Thyroid gland (tissue), 4 donors: ENCODE measurements at places on chromosomes 3 and 15. TPM values are rescaled to one million over a fixed set of nuclear protein-coding genes. Genes with fewer than 3 reads are reported as not detected.

Gene RASL12
- 12.5 TPM for total RNA-seq

Gene CYP8B1
- total RNA-seq, result not detected

Gene REC114
- total RNA-seq, result not detected

Gene C3orf85
- total RNA-seq, result not detected

Gene TRIM42
- not detected for total RNA-seq

Gene ITPKA
- total RNA-seq, result 0.83 TPM

Gene ILDR1
- 4.3 TPM for total RNA-seq

Gene ROBO2
- total RNA-seq, result 1.5 TPM

Gene KCNAB1
- total RNA-seq, result 26.1 TPM

Gene CCDC9B
- 126 TPM for total RNA-seq

Gene GPR160
- total RNA-seq, result 10.5 TPM

Gene CIDEC
- 3.8 TPM for total RNA-seq

Gene TAGLN3
- 0.22 TPM for total RNA-seq

Gene STXBP5L
- 24.0 TPM for total RNA-seq

DNA sequence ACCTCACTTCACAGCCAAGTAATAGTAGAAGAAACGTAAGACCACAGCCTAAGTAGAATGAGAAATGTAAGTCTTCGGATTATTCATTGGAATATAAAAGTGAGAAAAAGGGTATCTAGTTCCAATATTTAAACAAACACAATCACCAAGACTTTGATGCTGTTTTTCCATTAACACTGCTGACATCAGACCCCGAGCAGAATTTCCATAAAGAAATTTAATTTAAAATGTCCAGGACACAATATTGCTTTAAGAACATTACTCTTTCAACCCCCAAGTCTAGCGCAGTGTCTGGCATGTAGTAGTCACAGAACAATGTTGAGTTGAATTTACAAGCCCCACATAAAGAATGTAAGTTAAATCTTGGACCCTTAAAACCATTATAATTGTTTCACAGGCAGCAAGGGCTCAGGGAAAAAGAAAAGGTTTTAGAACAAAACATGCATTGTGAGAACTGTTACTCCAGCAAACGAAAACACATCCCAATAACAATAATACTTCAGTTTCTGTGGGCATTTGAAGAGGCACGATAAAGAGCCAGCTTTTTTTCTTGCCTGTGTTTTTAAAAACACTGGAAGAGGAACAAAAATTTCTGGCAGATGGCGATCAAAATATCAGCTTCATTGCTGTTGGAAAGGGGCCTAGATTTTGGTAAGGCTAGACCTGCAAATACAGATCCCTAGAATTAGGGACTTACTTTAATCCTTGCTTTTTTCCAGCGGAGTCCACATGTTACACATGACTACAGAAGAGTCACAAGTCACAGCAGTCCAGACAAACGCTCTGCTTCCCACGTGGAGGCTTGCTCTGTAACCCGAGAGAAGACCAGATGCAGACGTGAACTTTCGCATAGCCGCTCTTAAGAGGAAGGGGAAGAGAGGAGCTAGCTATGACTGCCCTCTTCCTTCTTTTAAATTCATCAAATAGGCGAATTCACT is 77.9 kb upstream of the IGSF10 start:
- peak; percentile 62 for DNase-seq

DNA sequence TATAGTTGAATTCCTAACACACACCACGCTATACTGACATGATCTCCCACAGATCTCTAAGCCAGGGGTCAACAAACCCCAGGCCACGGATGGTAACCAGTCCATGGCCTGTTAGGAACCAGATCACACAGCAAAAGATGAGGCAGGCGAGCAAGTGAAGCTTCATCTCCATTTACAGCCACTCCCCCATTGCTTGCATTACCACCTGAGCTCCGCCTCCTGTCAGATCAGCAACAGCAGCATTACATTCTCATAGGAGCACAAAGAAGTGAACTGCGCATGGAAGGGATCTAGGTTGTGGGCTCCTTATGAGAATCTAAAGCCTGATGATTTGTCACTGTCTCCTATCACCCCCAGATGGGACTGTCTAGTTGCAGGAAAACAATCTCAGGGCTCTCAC is 2.7 kb downstream of the PDCD7 start:
- no peak for DNase-seq

DNA sequence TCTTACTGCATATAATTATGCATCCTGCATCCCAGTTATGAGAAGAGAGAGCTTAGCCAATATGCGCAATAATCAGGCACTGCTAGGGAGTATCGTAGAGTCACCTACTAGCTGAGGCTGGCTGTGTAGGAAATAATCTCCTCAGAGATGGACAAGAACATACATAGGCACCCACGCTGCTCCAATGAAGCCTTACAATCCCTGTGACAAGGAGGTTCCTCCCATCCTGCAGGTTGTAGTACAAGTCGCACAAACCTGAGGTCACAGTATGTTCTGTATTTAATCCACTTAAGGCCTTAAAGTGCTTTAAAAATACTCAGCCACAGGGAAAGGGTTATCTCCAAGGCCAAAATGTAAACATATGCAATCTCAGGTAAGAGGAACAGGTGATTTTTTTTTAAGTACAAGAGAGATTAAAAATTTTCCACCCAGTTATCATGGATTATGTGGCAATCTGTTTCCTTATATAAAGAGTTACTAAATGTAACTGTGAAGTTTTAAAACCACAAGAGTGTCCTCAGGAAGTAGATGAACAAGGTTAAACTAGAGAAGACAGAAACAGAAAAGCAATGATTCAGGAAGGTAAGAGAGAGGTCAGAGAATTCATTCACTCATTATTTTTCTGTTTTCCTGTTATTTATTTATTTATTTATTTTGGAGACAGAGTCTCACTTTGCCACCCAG is 7.5 kb upstream of the COLQ start:
- DNase-seq, result no peak

GRCh38 chr3:126657901-126658300 is 3.0 kb upstream of the TXNRD3 start:
- no peak for DNase-seq

GRCh38 chr3:45860481-45860880 is 18.6 kb upstream of the LZTFL1 start:
- DNase-seq, result no peak

GRCh38 chr3:197555281-197556261 is at the start of gene BDH1:
Gene BDH1 (minus strand): TSS chr3:197555968. CDS start chr3:197546443, 9,525 bp downstream.
- peak; percentile 36 for DNase-seq

DNA sequence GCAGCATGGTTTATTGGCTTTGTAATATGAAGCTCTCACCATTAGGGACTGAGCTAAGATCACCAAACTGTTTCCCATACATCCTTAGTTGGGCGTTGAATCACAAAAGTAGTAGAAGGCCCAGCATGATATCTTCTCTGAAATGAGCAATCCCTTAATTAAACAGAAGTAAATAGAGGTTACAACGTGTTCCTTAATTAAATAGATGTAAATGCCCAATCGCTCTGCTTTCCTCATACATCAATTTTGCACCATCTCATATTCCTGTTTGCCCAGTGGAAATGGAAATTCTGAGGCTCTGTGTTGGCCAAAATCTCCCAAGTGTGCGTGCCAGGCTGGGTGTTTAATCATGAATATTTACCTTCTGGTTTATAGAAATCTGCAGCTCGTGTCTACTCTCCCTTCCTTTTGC is 107.4 kb upstream of the FOXB1 start:
- no peak for DNase-seq

GRCh38 chr3:115488409-115488808 is 134.9 kb upstream of the GAP43 start:
- DNase-seq, result no peak

GRCh38 chr3:148331081-148331846 is 366.4 kb upstream of the AGTR1 start:
- DNase-seq, result no peak

- no peak for DNase-seq
Observed at GRCh38 chr3:110106805-110107204, 769.5 kb upstream of the DPPA4 start.

DNA sequence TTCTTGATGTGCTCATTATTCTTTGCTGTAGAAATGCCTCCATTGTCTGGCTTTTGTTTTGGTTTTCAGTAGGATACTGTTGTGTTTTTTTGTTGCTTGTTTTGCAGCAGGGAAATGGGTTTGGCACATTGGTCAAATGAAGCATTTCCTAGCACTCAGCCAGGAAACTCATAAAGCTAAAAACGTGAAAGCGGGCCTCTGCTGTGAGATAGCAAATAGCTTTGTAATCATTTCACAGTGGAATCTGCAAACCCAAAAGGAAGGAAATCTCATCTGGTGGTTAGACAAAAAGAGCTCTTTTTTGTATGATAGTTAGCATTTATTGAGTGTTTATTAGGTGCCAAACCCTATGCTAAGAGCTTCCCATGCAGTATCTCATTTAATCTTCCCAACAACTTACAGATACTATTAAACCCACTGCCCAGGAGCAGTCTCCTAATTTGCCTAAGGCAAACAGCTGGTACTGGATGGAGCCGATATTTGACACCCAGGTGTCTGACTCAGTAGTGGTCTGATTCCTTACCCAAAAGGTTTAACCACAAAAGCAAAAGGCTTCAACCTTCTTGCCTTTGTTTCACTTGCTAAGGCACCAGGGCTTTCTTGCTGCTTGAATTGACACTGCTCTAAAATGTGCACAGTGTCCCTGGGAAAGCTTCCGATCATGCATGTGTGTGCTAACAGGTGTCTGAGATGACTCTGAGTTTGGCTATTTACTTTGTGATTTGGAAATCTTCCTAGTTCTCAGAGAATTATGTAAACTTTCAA is 527.9 kb upstream of the MDFIC2 start:
- no peak for DNase-seq

GRCh38 chr15:92638291-92638708 is 17.3 kb downstream of the FAM174B start:
- peak; percentile 89 for DNase-seq

- no peak for DNase-seq
Observed at GRCh38 chr3:178072391-178073305, 463.6 kb upstream of the KCNMB2 start.

- no peak for DNase-seq
Observed at GRCh38 chr3:177711637-177712036, 514.4 kb upstream of the TBL1XR1 start.

GRCh38 chr3:10351013-10351735 is 30.3 kb upstream of the SEC13 start:
- DNase-seq, result no peak

DNA sequence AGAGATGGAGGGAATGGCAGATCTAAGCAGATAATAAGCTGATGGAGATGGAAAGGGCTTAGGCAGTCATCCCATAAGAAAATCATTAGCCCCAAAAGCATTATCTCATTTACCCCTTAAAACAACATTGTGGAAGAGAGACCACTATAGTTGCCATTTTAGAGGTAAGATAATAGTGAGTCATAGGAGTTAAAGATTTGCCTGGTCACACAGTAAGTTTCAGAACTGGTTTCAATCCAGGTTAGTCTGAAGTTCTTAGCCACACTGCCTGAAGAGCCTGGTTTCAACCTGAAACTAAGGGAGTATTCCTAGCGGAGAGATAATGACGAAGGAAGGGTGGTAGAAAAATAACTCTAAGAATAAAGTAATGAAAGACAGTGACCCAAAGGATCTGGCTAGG is 13.0 kb upstream of the UBR1 start:
- no peak for DNase-seq

GRCh38 chr15:67548862-67549651 is 6.6 kb downstream of the MAP2K5 start:
- no peak for DNase-seq

DNA sequence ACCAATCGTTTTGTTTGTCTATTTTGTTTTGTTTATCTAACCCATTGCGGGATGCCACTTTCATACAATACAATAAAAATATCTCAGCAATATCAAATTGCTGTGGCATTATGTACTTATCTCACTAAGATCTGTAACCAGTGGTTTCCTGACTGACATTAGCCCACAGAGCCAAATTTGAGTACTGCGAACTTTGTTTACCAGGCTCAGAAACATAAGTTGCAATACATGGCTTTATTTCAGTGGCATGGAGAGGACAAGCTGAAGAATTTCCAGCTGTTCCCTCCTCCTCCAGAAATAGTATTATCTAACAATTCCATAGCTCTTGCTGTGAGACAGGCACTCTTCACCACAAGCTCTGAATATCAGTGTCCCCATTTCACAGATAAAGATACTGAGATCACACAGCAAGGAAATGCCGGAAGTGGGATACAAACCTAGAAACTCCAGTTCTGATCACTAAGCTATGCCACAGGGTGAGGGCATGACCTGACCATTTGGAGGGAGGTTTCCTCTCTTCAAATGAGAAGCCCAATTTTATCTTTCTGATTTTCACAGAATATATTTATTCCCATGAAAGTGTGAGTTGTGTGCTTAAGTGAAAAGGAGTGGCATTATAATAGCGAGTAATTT is 469.9 kb upstream of the CBLB start:
- DNase-seq, result no peak

GRCh38 chr15:67137951-67138848 is 72.8 kb downstream of the SMAD3 start:
- DNase-seq, result no peak

DNA sequence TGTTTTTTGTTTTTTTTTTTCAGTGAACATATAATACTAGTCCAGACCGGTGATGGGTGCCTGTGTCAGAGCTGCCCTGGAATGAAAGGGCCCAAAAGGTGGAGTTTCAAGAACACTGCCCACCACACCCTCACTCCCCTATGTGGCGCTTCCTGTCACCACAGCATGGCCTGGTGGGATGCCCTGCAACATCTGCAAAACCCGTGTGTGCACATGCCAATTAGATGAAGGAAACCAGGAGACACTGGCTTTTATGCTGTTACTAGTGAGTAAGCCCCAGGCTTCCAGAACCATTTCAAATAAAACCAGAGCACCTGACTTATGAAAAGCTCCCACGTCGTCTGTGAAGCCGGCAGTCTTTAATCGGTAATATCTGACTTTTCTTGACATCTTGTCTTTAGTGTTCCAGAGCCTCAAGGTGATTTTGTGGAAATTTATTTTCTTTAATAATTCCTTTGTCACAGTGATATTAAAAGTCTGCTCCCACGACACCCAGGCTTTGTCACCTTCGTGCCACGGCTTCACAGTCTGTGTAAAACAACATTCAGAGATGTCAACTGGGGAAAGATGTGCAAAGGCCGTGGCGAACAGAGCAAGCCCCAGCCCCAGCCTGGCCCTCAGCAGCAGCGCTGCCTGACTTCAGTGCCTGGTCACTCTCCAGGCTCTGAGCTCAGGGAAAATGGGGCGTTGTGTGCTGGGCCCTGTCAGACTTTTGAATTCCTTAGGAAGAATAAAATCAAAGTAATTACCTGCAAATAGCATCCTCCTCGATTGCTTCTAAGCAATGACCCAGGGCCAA is 6.4 kb downstream of the CFAP92 start:
- DNase-seq, result no peak

DNA sequence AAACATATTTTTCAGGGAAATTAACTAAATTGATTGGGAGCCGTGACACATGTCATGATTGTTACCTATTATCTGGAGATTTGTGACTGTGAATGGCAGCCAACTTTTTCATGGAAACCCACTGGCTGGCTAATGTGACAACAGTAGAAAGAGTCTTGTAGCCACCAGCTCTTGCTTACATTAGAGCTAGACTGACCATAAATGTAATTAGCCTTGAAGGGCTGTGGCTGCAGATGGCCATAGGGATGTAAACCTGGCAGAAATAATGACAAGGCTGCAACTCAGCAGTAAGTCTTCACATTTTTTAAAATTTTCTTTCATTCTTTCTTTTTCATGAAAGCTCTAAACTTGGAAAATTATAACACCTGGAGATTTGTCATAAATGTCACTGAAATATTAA is 168.2 kb upstream of the ROBO2 start:
- no peak for DNase-seq
